Activated naive CD4-positive, alpha-beta T cell (primary cell): ENCODE measurements at places on chromosomes 7 and 10.

GRCh38 chr10:48383393-48383792 lies 76.9 kb downstream of the MAPK8 start:
- no peak for DNase-seq

DNA sequence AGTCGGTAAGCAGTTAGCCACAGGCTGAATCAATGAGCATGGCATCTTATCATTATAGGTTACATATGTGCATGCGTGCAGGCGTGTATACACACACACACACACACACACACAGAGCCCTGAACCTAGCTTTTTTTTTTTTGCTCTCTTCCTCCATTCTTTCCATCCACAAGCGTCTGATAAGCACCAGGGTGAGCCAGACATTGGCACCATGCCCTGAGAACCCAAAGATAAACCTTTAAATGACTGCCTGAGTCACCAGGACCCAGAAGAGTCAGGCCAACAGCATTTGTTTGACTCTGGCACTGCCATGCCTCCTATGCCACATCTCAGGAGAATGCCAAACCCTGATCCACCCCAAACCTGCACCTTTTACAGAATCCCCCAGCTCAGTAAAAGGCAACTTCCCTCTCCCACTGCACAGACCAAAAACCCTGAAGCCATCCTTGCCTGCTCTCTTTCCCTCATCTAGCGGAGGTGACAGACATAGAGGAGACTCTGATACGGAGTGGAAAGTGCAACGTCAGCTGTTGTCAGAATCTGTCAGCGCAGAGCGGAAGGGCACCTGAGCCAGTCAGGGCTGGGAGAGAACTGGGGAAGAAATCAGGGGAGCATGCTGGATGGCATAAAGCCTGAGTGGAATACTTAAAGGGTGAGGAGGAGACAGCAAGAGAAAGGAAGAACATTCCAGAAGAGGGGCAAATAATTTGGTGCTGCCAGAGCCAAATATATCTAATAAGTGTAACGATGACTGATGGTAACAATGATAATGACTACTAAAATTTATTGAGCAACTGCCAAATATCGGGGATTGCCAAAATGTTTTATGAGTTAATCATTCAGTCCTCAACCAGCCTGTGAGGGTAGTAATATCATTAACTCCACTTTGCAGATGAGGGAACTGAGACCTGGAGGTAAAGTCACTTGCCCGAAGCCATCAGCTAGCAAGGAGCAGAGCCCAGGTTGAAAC lies 3.2 kb downstream of the PARP12 start:
- no peak for DNase-seq

- DNase-seq = no peak
Measured at GRCh38 chr7:152424348-152425108, 11.3 kb downstream of the KMT2C start.

- no peak for DNase-seq
Measured at GRCh38 chr10:1070919-1071318, 14.7 kb downstream of the WDR37 start.

- DNase-seq = no peak
Measured at GRCh38 chr10:80945264-80945880, 407.7 kb downstream of the SH2D4B start.

GRCh38 chr10:127849224-127849623 lies 43.5 kb downstream of the CLRN3 start:
- no peak for DNase-seq

- no peak for DNase-seq
Measured at GRCh38 chr7:2431260-2431867, 28.0 kb downstream of the CHST12 start.

DNA sequence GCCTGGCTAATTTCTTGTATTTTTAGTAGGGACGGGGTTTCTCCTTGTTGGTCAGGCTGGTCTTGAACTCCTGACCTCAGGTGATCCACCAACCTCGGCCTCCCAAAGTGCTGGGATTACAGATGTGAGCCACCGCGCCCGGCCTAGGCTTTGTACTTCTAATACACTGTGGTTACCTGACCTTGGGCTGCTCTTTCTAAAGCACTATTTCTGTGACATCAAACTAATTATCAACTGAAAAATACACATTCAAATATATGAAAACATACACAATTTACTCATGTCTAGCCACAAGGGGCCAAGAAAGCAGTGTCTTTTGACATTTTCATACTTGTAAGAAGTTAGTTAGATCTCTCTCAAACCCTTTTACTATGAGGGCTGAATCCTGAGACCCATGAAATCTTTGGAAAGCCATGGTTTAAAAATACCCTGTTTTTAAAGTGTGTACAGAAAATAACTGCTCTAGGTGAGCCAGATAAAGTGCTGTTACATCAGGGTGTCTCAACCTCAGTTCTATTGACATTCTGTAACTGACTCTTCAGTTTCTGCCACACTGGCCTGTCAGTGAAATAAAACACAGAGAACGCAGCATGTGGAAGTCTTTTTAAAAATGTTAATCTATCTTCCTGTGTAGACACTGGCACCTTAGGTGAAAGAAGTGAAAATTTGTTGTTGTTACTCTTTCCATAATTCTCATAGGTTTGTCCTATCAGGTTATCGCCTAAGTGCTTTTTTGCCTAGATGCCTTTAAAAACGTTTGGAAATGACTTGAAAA lies 58.8 kb downstream of the CREM start:
- DNase-seq = no peak

- no peak for DNase-seq
Measured at GRCh38 chr7:107711301-107711700, 32.6 kb upstream of the CBLL1 start.

DNA sequence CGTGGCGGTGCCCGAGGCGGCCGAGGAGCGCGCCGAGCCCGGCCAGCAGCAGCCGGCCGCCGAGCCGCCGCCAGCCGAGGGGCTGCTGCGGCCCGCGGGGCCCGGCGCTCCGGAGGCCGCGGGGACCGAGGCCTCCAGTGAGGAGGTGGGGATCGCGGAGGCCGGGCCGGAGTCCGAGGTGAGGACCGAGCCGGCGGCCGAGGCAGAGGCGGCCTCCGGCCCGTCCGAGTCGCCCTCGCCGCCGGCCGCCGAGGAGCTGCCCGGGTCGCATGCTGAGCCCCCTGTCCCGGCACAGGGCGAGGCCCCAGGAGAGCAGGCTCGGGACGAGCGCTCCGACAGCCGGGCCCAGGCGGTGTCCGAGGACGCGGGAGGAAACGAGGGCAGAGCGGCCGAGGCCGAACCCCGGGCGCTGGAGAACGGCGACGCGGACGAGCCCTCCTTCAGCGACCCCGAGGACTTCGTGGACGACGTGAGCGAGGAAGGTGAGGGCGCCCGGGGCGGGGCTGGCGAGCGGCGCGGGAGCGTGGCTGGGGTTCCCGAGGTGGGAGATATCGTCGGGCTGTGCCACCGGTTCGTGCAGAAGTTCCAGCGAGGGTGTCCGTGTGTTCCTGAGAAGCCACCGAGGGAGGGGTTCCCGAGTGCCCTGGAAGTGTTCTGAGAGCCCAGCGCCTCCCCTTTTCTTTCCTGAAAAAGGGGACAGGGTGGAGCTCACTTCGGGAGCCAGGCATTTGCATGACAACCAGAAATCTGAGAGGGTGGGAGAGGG lies 495 bp downstream of the EIF3B start:
- peak; percentile 11 for DNase-seq

GRCh38 chr10:8563478-8563877 lies 509.0 kb downstream of the GATA3 start:
- DNase-seq = no peak

DNA sequence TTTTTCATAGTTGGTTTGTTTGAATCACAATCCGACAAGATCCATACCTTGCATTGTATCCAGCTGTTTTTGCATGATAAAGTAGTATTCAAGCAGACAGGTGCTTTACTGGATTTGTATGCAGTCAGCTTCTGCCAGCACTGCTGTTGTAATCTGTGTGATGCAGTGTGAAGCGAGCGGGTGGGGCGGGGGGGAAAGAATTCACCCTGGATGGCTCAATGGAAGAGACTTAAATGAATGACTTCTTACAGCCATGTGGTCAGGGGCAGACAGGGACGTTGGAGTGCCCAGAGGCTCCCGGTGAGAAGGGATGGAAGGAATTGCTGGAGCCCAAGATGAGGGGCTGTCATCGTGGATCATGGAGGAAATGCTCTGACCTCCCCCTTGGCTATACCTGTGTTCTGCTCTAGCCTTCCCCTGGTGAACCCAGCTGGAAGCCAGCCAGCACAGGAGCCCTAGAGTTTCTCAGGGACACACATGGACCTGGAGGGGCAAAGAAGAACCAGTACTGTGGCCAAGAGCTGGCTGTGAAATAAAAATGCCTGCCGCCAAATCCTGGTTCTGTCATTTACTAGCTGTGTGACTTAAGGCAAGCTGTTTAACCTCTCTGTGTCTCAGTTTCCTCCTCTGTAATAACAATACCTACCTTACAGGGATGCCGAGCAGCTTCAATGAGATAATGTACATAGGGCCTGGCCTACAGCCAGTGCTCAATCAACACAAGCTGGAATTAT lies 14.1 kb downstream of the NFE2L3 start:
- DNase-seq = no peak

GRCh38 chr10:48707472-48707871 lies 22.8 kb downstream of the WDFY4 start:
- no peak for DNase-seq

DNA sequence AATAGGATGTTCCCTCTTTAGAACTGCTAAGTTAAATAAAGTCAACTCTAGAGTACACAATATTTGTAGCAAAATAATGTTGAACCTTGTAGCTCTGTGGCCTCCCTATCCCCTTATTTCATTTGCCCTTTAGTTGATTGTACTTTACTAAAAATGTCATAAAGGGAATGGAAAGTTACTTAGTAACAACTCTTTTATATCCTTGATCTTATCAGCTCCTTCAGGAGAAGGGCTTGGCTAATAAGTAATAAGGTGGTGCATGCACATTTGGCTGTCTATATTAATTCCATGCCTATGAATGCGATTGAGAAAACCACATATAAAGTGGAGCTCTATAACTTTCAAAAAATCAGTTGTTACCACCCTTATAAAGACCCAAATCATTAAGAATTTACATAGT lies 41.5 kb upstream of the GATA3 start:
- DNase-seq = no peak

DNA sequence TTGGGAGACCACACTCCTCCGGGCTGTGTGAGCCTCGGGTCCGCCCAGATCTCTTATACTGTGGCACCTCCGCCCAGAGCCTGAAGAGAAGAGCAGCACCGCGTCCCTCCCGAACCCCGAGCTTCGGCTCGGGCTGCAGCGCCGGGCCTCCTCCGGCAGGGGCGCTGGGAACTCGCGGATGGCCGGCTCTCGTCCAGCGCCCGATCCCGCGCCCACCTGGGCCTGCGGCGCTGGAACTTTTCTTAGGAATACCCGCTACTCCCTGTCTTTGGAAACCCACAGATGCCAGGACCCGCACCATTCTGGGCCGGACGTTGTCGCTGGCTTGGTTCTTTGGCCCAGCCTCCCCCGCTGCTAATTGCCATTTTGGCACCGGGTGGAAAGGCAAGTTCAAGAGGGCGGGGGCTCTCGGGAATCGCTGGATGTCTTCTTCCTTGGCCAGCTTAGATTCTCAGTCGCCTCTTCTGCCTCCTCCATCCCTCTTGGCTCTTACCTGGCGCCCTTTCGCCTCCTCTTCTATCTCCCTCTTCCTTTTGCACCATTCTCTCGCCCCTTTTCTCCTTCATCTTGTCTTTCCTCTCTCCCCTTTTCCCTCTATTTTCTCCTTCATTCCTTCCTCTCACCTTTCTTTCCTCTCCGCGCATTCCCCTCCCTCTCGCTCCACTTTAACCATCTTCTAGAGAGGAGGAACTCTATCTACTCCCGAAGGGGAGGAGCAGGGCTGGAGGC lies 2.1 kb upstream of the SORCS3 start:
- DNase-seq = no peak

- DNase-seq = no peak
Measured at GRCh38 chr7:100683659-100684533, 10.2 kb downstream of the GIGYF1 start.

GRCh38 chr10:125206623-125207022 lies 46.3 kb upstream of the CTBP2 start:
- no peak for DNase-seq

DNA sequence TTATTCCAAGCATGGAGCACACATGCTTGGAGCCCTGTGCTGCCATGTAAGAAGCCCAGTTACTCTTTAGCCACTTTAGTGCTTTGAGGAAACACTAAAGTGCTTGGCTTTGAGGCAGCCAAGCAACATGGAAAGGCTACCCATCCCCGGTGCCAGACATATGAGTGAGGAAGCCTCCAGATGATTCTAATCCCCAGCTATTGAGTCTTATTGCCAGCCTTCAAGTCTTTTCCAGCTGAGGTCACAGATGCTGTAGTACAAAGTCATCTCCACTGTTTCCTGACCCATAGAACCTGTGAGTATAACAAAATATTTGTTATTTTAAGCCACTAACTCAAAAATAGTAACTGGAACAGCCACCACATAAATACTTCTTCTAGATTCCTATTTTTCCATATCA lies 91.4 kb upstream of the CYP26C1 start:
- no peak for DNase-seq

DNA sequence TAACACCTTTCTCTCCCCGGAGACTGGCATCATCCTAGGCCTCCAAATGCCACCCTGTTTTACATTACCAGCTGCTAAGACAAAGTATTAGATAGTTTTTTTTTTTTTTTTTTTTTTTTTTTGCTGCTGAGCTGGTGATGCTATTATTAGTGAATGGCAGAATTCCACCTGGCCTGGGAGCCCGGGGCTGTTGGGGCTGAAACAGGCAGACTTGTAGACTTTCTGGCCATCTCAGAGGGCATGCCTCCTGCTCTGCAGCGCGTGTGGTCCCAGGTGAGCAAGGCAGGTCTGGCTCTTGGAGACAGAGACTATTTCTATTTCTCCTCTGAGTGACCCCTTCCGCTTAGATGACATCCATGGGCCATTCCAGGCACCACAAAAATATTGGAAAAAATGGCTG lies 104.2 kb downstream of the EMX2 start:
- DNase-seq = no peak

- DNase-seq = no peak
Measured at GRCh38 chr10:3605882-3606281, 179.1 kb downstream of the KLF6 start.

- DNase-seq = no peak
Measured at GRCh38 chr10:100223879-100224278, 5.5 kb downstream of the CHUK start.

DNA sequence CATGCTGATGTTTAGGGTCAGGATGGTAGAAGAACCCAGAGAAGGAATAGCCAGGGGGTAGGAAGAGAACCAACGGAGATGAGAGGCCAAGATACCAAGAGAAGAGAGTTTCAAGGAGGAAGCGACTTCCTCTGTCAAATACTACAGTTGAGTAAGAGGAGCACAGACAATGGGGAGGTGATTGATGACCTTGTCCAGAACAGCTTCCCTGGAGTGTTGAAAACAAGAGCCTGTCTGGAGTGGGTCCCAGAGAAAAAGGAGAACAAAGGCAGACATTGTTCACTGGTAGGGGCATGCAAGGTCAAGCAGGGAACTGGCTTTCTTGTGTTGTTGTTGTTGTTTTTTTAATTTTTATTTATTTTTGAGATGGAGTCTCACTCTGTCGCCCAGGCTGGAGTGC lies 9.6 kb upstream of the TRIM56 start:
- DNase-seq = no peak

- no peak for DNase-seq
Measured at GRCh38 chr10:105466521-105466920, 825.4 kb downstream of the SORCS3 start.

GRCh38 chr10:78473006-78473405 lies 439.3 kb downstream of the RPS24 start:
- no peak for DNase-seq

- DNase-seq = no peak
Measured at GRCh38 chr7:155773531-155773930, 38.7 kb downstream of the SHH start.

GRCh38 chr10:132943058-132943790 lies 854 bp upstream of the CFAP46 start:
- DNase-seq = no peak
